ENCODE measurements at places on chromosomes 3 and 15.

DNA sequence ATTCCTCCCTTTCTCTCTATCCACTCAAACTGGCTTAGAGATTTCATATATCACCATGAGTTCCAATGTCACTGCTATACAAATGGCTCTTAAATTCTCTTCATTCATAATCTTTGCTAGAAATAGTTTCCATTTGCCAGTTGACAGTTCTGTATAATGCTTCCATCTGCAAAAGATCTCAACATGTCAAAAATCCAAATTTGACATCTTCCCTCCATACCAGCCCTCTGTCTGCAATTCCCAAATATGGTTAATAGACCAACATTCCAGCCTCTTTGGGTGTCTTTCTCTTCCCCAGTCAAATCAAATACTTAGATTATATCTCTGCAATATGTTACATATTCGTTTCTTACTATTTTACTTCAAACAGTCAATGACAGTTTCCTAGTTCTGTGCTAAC, 64.2 kb upstream of the SERPINI2 start:
- no peak for DNase-seq

DNA sequence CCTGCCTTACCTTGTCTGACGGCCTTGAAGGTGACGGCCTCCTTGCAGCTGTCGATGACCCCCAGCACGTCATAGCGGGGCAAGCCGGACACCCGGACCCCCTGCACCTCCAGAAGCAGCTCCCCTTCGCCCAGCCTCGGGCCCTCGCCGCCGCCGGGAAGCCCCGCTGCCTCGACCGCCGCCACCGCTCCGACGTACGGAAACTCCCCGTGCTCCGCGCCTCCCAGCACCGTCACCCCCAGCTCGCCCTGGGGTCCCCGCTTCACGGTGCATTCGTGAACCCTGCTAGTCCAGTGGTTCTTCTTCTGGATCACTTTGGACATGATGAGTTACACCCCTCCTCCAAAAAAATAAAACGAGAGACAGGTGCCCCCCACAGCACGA, 740 bp downstream of the MAGI1 start:
- no peak for DNase-seq

- no peak for DNase-seq
Measured at GRCh38 chr3:170057550-170057949, 19.8 kb downstream of the GPR160 start.

GRCh38 chr3:117537949-117538348, 828.4 kb downstream of the TUSC7 start:
- DNase-seq = no peak

- DNase-seq = peak; percentile 73
Measured at GRCh38 chr3:46495901-46496456, 1.8 kb upstream of the RTP3 start.

- DNase-seq = no peak
Measured at GRCh38 chr3:72320955-72321303, 527.3 kb downstream of the SHQ1 start.

DNA sequence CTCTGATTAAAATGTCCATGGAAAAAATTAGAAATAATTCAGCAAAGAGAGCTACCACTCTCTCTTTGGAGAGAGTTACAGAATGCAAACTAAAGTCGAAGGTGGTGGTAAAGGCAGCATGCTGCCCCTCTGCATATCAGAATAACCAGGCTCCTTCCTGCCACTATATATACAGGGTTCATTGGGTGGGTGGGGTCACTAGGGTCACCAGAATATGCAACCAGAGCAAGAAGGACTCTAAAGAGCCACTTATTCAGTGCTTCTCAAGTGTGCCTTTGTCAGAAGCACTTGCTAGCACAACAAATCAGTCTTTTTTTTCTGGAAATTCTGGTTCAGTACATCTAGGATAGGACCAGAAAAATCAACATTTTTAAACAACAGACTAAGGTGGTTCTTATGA, 70.0 kb downstream of the MTHFS start:
- no peak for DNase-seq

GRCh38 chr3:53258600-53259426, 3.0 kb upstream of the TKT start:
- no peak for DNase-seq

DNA sequence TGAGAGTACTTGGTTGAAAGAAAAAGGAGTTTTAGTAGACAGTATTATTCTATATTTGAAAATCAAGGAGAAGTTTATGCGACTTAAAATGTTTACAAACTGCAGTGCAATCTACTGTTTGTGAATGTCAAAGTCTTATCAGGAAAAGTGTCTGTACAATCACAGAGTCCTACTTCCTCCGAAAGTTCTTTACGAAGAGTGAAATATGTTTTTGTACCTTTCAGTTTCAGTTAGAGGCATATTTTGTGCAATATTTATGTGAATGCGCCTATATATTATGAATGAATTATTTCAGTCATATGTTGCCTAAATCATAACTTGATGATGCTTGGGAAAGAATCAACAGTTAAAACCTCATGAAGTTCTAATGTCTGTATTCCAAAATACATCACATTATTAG, 31.5 kb downstream of the NGRN start:
- no peak for DNase-seq

DNA sequence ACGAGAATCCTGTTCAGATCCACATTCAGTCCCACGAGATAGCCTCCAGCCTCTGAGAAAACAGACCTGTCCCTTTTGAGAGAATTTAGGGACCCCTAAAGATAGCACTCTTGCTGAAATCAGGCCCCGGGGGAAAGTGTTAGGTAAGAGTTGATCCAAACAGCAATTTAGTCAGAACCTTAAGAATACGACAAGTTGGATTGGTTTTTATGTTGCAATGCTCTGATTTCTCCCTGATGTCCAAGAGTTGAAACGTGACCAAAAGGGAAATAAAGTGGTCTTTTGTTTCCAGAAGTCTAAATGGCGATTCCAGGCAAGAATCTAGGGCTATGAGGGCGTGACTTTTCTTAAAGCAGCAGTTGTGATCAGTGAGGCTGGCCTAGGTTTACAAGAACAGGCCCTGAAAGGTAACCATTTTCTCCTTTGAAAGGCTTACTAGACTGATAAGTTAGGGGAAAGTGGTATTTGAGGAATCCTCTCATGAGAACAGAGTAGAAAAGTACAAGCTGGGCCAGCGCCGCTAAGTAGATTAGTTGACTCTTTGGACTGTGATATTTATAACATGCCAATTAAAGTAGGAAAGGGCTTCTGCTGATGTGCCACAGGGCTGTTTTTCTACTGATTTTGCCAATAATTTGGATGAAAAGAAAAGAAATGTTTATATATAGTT, 4.9 kb downstream of the MAN2A2 start:
- DNase-seq = no peak

DNA sequence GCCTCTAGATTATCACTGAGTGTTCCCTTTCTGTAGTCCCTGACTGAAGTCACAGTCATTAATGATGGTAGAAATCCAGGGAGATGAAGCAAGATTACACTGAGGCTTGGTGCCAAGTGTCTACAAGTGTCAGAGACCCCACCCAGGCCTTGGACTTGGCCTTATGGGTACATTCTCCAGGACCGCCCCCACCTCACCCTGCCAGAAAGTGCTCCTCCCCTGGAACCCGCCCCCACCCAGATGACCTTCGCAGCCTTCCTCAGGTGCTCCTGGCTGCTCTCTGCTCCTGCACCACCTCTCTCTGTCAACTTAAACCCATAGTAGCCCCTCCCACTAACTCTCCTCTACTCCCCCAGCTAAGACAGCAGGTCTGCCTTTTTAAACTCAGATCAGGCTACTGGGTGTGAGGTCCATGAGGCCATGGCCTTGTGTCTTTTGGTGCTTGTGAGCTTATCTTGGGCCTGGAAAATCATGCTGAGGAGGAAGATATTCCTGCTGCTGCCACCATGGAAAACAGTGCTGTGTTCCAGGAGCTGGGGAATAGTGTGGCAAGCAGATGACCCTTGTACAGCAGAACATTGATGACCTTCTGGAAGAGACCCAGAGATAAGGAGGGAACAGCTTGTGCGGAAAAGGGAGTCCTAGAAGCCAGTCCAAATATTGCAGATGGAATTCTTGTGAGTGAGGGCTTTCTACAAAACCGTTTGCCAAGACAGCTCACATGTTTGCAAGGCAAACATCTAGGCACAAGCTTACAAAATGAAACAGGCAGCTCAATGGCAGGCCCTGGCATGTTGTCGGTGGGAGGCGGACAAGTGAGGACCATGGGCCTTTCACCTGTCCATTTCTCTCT, 40.3 kb upstream of the NDUFB4 start:
- no peak for DNase-seq

All from AG04449 (cell line).